ENCODE measurements at places on chromosomes 11 and 22.

- no peak for DNase-seq
These were observed 6.0 kb downstream of the TRAPPC4 start for GRCh38 chr11:119024430-119025098.

- DNase-seq, result no peak
These were observed 45.0 kb upstream of the SLC1A2 start for GRCh38 chr11:35464308-35464707.

DNA sequence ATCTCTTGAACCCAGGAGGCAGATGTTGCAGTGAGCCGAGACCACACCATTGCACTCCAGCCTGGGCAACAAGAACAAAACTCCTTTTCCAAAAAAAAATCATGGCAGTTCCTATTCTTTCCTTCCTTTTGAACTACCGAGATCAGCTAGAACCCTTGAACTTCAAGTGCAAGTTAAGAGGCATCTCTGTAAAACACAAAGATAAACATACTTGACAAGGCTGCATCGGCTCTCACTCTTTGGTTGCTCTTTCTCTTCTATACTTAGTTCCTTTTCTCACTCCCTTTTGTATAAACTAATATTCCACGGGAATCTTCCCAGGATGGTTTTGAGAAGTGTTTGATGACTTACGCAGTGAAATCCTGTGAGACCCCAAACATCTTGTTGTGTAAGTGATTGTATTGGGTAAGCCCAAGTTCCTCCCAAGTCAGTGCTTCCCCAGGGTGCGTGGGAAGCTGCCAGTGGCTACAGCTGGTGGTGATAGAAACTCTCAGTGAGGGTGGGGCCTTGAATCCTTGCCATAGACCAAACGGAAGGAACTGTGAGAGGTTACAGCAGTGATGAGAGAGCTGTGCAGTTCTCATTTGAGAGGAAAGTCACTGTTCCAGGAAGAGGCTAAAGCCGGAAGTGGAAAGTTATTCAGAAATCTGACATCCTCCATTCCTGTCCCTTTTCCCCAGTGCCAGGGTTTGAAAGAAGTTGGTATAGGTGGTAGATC lies 24.1 kb upstream of the CDC42EP2 start:
- DNase-seq, result no peak

DNA sequence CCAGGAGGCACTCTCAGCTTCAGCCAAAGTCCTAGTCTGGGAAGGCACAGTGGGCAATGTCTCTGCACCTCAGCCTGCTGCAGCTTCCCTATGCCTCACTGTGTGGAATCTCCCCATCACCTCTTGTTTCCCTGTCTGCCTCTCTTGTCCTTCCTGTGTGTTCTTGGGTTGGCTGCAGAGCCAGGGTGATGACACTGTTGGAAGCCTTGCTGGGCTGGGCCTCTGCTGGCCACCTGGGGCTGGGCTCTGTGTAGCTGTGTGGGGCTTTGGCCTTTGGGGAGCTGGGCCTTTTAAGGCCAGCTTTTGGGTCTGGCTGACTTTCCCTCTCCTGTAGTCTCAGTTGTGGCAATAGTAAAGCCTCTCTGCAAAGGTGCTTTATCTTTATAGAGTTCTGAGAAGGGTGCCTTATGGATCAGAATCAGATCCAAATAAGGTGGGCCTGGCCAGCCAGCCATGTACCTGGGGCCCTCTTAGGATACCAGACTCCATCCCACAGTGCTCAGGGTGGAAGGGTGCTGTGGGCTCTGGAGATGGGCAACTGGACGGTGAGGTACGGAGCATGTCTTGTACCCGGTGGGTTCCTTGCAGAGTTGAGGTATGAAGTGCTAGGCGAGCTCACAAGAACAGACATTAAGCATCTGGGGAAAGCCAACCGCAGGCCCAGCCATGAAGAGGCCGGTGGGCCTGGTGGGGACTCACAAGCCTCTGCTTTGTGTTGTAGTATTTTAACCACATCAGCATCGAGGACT lies 10.3 kb upstream of the RANBP1 start:
- DNase-seq, result no peak

- no peak for DNase-seq
These were observed 84.4 kb upstream of the MYOD1 start for GRCh38 chr11:17634776-17635550.

GRCh38 chr11:102868339-102868738 lies 6.4 kb downstream of the MMP12 start:
- DNase-seq, result no peak

DNA sequence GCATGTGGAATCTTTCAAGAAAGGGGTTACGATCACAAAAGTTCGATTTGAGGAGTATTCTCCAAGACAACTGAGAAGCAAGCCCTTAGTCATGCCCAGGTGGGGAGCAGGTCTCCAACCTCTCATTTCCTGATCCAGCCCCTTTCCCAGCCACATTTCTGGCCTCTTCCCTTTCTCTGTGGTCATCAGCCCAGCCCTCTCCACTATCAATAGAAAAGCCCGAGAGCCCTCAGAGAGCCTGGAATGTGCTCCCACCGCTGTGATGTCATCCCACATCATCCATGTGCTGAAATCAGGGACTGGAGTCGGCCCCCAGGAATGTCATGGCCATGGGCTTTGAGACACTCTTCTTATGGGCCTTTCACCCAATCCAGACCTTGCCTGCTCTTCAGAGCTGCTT lies 62.6 kb downstream of the KCNJ1 start:
- no peak for DNase-seq

DNA sequence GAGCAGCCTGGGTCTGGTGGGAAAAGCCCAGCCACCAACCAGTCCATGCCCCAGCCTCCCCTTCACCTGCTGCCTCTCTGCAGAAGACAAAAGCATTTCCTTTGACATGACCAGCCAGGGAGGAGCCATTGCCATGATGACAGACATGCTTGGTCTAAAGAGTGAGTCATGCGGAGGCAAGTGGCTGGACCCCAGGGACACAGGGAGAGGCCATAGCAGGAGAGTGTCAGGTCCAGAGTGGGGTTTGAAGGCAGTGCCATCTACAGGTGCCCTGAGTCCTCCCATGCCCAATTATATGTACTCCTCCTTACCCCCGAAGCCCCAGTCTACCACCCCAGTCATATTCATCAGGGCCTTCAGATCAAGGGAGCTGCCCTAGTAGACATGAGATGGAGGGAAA lies 67.4 kb downstream of the SCN3B start:
- no peak for DNase-seq
